ENCODE measurements at places on chromosomes 6 and 20. TPM values are rescaled to one million over a fixed set of nuclear protein-coding genes. Genes with fewer than 3 reads are reported as not detected.

Gene TPMT
- total RNA-seq: 3.7 TPM

Gene CASP8AP2
- total RNA-seq: 33.2 TPM

Gene IL17A
- not detected for total RNA-seq

Gene DPPA5
- not detected for total RNA-seq

Gene PTGIS
- total RNA-seq: 11.7 TPM

Gene EYA4
- total RNA-seq: not detected

Gene MUC22
- not detected for total RNA-seq

All from T-helper 1 cell treated with Interleukin-12 subunit alpha and Interleukin-12 subunit beta and Interleukin-4 antibody, amounts not matched to agents 30 ng/mL and 1 ng/mL, for 36 hours (primary cell).